ENCODE measurements at places on chromosomes 12 and 14.

DNA sequence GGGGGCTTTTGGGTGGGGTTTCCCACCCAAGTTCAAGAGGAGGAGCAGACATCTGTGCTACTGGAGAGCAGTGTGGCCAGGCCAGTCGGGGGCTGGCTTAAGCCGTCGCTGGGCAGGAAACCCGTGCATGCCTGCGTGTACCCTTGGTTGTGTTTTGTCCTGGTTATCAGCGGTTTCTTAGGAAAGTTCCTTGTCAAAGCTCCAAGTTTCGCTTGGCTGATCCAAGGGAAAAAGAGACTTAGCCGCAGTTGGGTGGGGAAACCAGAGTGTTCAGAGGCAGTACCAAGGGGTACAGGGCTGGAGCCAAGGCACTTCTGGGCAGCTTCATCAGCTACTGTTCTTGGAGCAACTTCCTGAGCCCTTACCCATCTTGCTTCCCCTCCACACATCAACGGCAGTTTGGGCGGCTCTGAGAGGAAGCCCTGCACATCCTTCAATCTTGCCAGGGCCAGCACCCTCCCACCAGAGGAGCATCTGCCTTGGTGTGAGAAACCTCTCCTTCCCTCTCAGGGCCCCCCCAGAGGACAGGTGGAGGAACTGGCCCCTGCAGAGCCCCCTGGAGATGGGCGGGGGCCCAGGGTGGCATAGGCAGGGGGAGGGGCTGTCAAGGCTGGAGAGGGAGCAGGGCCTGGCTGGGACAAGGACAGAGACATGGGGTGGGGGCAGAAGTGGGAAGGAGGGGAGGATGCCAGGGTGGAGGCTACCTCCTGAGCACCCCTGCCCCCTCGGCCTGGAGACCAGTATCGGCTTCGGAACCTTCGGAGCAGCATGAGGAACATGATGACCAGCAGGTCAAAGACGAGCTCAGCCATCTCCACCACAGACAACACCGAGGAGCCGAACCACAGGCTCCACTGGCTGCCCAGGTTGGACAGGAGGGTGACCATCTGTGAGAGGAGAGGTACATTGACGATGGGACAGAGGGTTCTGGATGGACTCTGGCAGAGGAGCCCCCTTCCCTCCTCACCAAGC, 5.8 kb upstream of the TNFRSF1A start:
- no peak for DNase-seq

GRCh38 chr12:6606331-6607131, 648 bp downstream of the CHD4 start:
- peak; percentile 57 for DNase-seq

DNA sequence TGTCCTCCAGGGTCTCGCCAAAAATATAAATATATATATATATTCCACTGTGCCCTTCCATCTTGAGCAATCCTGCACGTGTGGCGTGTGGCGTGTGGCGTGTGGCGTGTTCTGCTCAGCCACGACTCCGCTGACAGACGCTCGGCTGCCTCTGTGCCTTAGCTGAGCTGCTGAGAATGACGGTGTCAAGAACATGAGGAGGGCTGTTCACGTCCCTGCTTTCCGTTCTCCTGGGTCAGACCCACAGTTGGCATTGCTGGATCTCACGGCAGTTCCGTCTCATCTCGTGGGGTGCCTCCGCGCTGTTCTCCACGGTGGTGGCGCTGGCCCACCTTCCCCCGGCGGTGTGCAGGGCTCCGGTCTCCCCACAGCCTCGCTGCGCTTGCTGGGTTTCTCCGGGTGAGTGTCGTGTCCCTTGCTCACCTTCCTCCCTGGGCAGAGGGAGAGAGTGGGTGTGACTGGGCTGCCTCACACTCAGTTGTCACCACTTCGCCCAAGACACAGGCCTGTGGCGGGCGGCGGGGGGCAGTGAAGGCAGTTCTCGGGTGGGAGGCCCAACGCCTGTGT, 9.4 kb downstream of the GPR132 start:
- DNase-seq: no peak

GRCh38 chr14:72902801-72903530, 9.1 kb upstream of the DPF3 start:
- no peak for DNase-seq

DNA sequence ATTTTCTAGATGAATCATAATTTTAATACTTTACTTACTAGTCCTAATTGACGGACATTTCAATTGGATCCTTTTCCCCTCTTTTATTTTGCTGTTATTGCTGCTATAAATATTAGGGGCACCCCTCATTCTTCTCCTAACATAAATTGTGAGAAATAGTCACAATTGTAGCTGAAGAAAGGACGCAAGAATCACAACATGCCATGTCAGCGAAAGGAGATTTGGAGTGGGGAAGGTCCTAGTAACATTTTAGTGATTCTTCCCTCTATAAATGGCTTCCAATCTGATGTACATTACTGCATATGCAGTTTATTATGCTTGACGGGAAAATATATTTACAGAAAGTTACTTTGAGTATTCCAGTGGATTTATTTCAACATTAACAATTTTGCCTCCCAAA, 7.7 kb upstream of the PLEKHH1 start:
- DNase-seq: no peak

DNA sequence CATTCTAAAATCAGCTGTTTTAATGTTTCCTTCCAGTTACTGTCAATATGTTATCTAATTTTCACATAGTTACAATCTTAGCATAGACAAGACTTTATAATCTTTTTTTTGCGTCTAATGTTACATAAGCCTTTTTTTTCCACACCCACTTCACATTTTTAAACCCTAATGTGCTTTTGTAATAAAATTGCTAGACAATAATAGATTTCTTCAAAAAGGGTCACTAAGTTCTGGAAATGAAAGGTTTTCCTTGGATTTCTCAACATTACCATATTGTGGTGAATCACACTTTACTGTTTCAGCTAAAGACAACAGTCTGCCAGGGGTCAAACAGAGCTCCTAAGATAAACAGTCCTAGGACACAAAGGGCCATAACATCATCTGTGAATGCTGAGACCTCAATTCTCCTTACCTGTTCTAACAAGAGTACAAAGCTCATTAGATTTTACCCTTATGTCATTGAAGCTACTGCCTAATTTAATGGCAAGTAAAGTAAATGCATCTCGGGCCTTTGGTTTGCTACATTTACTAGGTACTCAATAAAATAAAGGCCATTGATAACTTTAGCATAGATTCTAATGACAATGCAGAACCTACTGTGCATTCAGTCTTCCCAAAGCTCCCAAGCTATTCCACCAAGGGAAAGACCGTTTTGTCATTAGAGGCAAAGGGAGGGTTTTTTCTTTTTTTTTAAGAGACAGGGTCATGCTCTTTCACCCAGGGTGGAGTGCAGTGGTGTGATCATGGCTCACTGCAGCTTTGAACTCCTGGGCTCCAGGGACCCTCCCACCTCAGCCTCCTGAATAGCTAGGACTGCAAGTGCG, 111.2 kb upstream of the SLC38A2 start:
- DNase-seq: peak; percentile 37

- no peak for DNase-seq
These were observed 931 bp upstream of the MYF5 start for GRCh38 chr12:80715713-80716249.

DNA sequence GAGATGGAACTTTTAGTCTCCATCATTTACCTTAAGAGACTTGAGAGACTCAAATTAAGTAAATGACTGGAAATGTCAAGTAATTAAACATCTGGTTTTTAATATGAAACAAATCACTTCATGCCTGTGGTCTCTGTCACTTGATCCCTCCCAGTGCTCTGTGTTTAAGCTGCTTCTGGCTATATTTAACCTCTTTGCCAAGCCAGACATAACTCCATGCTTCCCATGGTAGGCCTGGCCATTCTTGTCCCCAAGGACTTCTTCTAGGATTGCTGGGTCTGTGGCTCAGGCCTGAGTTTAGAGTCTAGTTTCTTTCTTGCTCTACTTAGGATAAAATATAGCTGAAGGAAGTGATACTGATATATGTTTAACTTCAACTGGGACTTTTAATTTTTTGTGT, 1013.6 kb downstream of the FLRT2 start:
- DNase-seq: no peak

DNA sequence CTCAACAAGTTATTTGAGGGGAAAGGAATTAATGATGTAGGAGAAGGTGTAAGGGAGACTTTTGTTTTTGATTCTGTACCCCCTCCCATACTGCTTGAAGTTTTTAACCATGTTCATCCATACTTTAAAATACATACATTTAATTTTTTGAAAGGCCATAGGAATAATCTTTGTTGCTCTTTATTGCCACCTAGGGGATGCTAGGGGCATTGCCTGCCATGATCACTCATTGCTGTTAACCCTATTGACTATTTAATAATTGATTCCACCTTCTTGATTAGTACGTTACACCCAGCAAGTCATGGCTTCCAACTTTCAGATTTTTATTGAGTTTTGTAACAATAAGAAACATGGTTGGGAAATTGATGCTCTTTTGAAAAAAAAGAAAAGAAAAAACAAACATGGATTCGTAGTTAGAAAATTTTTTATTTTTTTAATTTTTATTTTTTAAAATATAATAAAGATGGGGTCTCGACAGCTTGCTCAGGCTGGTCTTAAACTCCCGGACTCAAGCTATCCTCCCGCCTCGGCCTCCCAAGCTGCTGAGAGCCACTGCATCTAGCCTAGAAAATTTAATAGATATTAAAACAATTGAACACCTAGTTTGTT, 8.5 kb upstream of the PRKAB1 start:
- DNase-seq: peak; percentile 21

GRCh38 chr12:84166812-84167211, 745.8 kb downstream of the SLC6A15 start:
- no peak for DNase-seq

- DNase-seq: no peak
These were observed 95.9 kb downstream of the PHLDA1 start for GRCh38 chr12:75935539-75936242.

DNA sequence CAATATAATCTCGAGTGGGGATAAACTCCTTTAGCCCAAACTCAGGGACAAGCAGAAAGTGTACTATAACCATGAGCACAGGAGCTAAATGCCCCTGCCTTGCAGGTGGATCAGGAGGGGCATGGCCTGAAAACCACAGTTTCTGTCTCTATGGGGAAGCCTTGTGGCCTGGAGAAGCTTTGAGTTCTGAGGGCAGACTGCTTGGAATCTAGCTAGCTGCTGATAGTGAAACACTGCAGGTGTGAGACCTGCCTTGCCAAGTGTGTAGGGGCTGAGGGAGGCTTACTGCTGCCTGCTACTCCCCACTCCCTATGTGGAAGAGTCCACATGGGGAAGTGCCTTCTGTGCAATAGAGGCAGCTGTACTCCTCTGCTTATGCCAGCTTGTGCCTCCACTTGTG, 352.3 kb upstream of the OR4E1 start:
- no peak for DNase-seq

- DNase-seq: no peak
These were observed 315.5 kb upstream of the OR4E1 start for GRCh38 chr14:21989090-21989489.

GRCh38 chr14:50560931-50561285, 963 bp downstream of the ATL1 start:
- peak; percentile 64 for DNase-seq

GRCh38 chr12:49868952-49869815, 26.3 kb upstream of the BCDIN3D start:
- peak; percentile 96 for DNase-seq

- no peak for DNase-seq
These were observed 104.8 kb downstream of the MYF5 start for GRCh38 chr12:80821513-80822000.

DNA sequence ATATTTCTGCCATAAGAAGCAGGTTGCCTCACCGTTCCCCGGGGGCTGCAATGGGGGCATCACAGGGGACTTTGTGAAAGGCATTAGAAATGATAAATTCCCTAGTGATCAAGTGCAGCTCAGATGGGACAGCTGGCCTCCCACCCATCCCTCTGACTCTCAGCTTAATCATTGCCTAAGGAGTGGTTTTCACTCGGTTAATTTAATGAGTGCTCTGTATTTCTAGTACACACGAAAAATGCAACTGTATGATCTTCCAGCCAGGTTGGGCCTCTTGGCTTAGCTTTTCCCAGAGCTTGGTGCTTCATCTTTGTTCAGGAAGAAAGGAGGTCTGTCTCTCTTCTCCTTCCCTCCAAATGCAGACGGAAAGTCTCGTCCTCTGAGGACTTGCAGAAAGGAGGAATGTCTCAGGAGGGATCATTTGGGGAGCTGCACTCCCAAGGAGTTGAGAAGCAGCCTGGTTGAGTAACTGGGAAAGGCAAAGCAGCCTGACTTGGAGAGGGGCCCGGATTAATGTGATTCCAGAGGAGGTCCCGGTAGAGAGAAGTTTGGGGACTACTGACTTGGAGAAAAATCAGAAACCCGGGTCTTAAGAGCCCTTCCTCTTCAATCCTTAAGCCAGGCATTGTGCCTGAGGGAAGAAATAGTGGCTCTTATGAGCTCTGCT, 7.2 kb downstream of the CD9 start:
- no peak for DNase-seq

DNA sequence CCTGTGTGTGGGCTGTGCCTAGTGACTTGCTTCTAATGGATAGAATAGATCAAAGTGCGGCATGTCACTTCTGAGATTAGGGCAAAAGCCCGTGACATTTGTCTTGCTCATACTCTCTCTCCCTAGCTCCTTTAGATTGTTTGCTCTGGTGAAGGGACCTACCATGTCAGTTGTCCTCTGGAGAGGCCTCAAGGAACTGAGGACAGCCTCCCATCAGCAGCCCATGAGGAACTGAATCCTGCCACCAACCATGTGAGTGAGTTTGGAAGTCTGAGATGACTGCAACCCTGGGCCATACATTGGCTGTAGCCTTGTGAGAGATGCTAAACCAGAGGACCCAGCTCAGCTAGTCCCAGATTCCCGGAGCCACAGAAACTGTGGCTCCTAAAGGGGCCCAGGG, 101.6 kb upstream of the ESRRB start:
- no peak for DNase-seq

GRCh38 chr12:75759842-75760572, 248.6 kb upstream of the KRR1 start:
- DNase-seq: peak; percentile 63

GRCh38 chr12:105935981-105936380, 202.8 kb downstream of the NUAK1 start:
- DNase-seq: peak; percentile 53

DNA sequence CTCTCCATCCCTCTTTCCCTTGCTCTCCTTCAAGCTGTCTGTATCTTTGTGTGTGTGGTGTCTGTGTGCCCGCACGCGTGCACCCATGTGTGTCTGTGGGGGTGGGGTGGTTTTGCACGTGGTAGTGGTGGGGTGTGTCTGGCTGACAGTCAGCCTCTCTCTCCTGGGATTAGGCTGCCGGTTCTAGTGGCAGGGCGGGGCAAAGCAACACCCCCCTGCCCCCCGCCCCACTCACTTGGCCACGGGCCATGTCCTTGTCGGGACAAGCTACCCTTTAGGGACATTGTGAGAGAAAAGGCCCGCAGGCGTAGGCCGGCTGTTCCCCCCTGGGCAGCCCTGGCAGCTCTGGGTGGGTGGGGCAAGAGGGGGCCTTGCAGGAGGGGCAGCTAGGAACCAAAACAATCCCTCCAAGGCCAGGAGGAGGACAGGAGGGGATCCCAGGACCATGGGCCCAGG, 182.6 kb downstream of the ALG10 start:
- DNase-seq: no peak

- DNase-seq: no peak
These were observed 68.9 kb downstream of the BCL11B start for GRCh38 chr14:99203080-99203479.

DNA sequence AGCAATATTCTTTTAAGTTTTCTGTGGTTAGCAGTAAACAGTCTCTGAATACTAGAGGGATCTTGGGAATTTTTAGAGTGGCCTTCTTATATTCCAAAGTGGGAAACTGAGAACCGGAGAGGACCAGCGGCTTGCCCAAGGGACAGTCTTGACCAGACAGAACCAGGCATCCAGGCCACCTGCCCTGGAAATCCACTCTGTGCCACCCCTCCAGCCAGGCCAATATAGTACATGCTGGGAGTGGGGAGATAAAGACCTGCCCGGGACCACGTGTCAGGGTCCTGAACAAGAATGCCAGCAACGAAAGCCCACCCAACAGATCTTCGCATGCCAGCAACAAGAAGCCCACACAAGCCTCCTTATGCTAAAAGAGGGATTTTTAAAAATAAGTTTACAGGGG, 49.4 kb upstream of the RIN3 start:
- DNase-seq: no peak
